Esophagus squamous epithelium (tissue), 5 donors: ENCODE measurements at places on chromosomes 6 and 20. TPM values are rescaled to one million over a fixed set of nuclear protein-coding genes. Genes with fewer than 3 reads are reported as not detected.

The TRIM31 gene
- not detected for total RNA-seq

The RIMS4 gene
- total RNA-seq: 1.7 TPM

The PNLDC1 gene
- total RNA-seq: not detected

The MANEA gene
- total RNA-seq: 5.5 TPM

The OPN5 gene
- not detected for total RNA-seq

The TRIM15 gene
- not detected for total RNA-seq

The LTB gene
- total RNA-seq: 2.3 TPM

The CYP24A1 gene
- 12.2 TPM for total RNA-seq

The CAP2 gene
- 2.0 TPM for total RNA-seq

The TNNC2 gene
- not detected for total RNA-seq

The HLA-DRA gene
- 30.8 TPM for total RNA-seq

The PLCB4 gene
- 1.1 TPM for total RNA-seq

The RUNX2 gene
- total RNA-seq: 1.4 TPM

The FAM209B gene
- not detected for total RNA-seq

The TPX2 gene
- total RNA-seq: 47.1 TPM

The MEI4 gene
- total RNA-seq: not detected
